ENCODE measurements at places on chromosomes 16 and 17.

GRCh38 chr17:1351971-1352370 is 48.1 kb downstream of the YWHAE start:
- no peak for DNase-seq

DNA sequence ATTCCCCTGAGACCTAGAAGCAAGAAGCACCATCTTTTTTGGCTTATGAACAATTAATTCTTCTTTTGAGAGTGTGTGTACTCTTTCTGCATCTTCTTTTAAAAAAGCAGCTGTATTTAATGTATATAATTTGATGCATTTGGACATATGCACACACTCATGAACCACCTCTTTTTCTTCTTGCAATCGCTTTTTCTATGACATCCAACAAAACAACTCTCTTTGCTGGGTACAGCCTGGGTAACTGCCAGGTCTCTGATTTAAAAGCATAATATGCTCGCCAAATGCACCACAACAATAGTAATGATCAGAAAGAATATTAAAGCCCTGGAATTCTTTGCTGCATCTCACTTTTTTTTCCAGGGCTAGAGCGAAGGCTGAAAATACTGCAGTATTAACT is 97.3 kb downstream of the HAPSTR1 start:
- DNase-seq, result no peak

GRCh38 chr16:83305092-83305491 is 502.7 kb upstream of the HSBP1 start:
- peak; percentile 70 for DNase-seq

DNA sequence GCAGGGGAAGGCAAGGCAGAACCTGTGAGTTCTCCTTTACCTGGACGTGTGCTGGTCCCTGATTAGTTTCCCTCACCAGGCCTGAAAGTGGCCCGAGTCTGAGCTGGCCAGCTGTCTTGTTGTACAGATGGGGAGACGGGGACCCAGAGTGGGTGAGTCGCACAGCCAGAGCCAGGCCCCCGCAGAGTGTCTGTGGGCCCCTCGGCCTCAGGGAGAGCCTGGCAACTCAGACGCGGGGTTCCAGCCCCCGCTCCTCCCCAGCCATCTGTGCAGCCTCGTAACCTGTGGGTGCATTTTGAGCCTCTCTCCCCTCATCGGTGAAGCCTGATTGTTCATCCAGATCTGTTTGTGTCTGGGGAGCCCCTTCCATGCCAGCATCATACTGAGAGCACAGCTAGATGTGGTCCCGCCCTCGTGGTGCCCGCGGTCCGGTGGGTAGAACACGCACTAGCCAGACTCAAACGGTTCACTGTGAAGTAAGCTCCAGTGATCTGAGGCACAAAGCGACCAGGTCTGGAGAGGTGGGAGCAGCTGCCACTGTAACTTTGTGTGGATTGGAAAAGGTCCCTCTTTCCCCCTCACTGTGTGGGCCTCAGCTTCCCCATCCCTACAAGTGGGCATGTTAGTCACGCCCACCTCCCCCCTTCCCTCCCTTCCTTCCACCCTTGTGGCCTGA is 6.0 kb upstream of the NDRG4 start:
- no peak for DNase-seq

GRCh38 chr17:12301551-12301950 is 280.9 kb downstream of the MAP2K4 start:
- no peak for DNase-seq

GRCh38 chr17:16909472-16910246 is 62.3 kb downstream of the TNFRSF13B start:
- no peak for DNase-seq

DNA sequence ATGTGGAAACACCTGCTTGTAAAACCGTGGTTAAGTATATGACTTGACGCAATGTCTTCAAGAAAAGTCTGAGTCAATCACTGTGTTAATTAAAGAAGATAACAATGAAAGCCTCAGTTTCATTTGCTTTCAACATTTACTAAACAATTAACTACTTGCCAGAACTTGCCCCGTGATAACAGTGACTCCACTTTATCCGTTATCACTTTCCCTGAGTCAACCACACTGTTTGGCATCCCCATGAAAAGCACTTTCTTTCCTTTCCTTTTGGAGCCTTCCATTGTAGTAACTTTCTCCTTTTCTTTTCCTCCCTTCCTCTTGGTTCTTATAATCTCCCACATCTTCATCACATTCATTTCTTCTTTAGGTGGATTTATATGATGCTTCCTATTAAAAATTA is 435.1 kb upstream of the GOT2 start:
- no peak for DNase-seq

DNA sequence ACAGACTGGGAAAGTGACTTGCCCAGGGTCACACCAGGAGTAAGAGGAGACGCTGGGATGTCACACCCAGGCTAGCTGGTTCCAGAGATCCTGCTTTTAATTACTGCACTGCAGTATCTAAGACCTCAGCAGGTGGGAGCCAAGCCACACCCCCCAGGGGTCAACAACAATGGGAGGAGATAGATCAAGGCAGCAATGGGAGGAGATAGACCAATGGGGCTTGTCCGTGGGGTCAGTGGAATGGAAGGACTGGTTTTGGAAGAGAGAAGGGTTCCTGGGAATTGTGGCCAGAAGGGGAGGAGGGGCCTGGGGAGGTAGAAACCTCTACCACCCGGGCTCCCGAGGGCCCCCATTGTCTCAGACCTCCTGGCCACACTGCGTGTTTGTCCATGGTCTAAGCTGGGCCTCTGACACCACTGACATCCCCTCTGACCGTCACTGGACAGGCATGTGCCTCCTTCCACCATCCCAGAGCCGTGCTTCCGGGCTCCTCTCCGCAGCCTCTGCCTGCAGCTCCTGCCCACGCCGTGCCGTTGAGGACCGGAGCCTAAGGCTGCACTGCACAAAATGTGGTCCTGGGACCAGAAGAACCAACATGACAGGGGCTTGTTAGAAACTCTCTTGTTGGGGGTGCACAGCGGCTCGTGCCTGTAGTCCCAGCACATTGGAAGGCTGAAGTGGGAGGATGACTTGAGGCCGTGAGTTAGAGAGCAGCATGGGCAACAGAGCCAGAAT is 69.8 kb upstream of the RPH3AL start:
- no peak for DNase-seq

DNA sequence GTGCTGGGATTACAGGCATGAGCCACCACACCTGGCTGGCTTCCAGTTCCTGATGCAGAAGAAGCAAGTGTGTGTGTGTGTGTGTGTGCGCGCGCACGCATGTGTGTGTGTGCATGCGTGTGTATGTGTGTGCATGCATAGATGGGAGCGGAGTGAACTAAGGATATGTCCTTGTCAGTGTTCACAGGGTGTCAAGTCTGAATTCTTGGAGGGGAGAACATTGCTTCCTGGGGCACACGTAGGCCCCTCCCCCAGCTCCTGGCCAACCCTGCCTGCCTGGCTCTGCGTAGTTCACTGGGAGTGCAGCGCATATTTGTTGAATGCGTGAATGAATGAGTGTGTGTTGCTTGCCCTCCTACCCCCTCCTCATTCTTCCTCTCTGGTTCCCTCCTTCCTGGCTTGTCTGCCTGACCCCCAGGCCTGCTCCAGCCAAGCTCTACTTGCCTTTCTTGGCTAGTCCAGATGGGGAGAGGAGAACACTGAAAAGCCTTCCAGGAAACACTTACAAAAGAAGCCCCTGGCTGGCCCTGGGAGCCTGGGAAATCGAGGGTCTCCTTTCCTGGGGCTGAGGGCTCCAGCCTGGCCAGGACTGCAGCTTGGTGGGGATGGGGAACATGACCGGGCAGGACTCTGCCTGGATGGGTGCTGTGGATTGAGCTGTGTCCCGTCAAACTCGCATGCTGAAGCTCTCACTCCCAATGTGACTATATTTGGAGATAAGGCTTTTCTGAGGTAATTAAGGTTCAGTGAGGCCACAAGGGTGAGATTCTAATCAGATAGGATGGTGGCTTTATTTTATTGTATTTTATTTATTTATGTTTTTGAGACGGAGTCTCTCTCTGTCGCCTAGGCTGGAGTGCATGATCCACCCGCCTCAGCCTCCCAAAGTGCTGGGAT is 27.9 kb downstream of the IGFBP4 start:
- peak; percentile 91 for DNase-seq

GRCh38 chr17:70274255-70274654 is 104.9 kb downstream of the KCNJ2 start:
- no peak for DNase-seq

GRCh38 chr17:21287703-21288449 is 3.4 kb downstream of the MAP2K3 start:
- peak; percentile 95 for DNase-seq

- DNase-seq, result no peak
These were observed 15.2 kb downstream of the NXPH3 start for GRCh38 chr17:49590874-49591273.

- DNase-seq, result no peak
These were observed 87.5 kb upstream of the CLEC18A start for GRCh38 chr16:69863401-69864281.

- no peak for DNase-seq
These were observed 8.0 kb downstream of the TAX1BP3 start for GRCh38 chr17:3660311-3660891.

- peak; percentile 15 for DNase-seq
These were observed 29.1 kb downstream of the DUSP14 start for GRCh38 chr17:37518826-37519225.

- DNase-seq, result no peak
These were observed 425 bp downstream of the SGSH start for GRCh38 chr17:80219763-80220053.

GRCh38 chr16:88790312-88791211 is 5.5 kb upstream of the PIEZO1 start:
- no peak for DNase-seq

DNA sequence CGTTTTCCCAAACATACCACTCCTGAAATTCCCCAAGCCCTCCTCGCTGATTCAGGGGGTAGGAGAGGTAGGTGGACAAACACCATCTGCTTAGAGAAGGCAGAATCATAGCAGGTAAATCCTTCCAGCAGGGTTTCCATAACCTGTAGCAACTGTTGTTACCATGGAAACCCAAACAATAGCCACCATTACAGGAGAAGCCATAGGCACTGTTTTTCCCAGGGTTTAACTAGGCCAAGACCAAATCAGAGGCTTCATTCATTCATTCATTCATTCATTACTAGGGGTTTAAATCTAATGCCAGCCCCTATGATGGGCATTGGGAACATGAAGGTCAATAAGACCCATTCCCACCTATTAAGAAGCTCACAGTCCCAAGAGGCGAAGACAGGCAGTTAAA is 25.5 kb upstream of the CIITA start:
- DNase-seq, result no peak

- DNase-seq, result no peak
These were observed 14.5 kb upstream of the ADORA2B start for GRCh38 chr17:15930426-15930825.

GRCh38 chr17:67369676-67370075 is 3.3 kb upstream of the PSMD12 start:
- DNase-seq, result no peak

GRCh38 chr17:32318071-32318470 is 23.9 kb downstream of the C17orf75 start:
- DNase-seq, result no peak

DNA sequence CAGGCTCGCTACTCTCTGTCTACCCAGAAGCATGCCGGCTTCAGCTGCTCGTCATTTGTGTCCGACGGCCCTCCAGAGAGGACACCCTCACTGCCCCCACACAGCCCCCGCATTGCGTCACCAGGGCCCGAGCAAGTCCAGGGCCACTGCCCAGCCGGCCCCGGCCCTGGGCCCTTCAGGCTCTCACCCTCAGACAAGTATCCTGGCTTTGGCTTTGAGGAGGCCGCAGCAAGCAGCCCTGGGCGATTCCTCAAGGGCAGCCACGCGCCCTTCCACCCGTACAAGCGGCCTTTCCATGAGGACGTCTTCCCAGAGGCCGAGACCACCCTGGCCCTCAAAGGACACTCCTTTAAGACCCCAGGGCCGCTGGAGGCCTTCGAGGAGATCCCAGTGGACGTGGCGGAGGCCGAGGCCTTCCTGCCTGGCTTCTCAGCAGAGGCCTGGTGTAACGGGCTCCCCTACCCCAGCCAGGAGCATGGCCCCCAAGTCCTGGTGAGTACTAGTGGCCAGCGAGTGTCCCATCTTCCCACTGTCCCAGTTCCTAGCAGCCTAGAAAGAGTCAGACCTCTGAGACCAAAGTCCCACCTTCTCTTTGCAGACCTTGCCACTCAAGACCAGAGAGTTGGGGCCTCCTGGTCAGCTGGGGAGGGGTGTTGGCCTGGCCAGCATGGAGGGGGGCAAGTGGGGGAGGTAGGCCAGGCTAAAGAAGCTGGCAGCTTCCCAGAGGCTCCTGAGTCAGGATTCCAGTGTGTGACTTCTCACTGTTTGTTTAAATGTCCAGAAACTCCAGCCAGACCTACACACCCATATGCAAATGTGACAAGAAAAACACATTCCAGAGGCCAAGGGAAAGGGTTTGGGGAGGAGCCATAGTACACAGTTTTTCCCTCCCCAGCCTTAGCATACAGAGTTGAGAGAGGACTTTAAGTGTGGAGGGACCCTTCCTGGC is 18.6 kb downstream of the FOXN1 start:
- DNase-seq, result peak; percentile 22

GRCh38 chr17:51132964-51133319 is 12.3 kb upstream of the SPAG9 start:
- no peak for DNase-seq

DNA sequence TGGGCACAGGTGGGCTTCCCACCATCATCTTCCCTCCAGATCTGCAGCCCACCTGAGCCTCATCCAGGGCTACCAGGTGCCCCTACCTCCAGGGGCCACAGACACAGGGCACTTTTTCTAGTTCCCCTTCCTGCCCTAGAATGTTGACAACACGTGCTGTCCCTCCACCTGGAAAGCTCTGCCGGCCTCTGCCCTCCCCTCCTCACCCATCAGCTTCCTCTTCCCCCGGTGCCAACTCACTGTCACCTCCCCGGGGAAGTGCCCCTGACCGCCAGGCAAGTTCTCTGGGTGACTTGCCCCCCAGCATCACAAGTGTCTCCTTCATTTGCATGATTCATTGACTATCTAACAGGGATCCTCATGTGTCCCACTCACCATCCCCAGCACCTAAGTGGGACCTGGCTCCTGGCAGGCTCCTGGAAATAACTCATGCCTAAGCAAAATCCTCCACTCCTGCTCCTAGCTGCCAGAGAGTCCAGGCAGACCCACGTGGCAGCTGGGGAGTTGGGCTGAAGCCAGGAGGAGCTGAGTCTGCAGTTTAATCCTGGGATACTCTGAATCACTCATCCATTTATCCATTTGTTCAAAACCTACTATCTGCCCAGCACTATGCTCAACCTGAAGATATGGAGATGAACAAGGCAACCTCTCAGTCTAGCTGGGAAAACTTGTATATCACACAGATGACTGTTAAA is 304.4 kb downstream of the FOXL1 start:
- DNase-seq, result peak; percentile 88

DNA sequence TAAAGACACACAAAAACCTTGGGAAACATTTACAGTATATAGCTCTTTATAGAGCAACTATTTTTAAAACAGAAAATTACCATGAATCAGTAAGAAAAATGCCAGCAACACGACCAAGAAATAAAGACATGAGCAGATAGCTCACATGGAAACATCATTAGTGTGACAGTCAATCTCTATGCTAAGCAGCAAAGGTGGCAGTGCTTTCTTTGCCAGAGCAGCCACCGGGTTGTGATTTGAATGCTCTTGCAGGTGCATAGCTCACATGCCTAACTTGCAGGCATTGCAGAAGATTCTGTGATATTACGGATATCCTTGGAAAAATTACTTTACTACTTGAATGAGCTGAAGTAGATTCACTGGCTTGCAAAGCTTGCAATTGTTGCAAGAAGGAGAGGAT is 652.9 kb upstream of the C16orf82 start:
- no peak for DNase-seq

GRCh38 chr17:29181226-29181625 is 1.0 kb upstream of the MYO18A start:
- no peak for DNase-seq
